ENCODE measurements at places on chromosomes 13 and 19.
A peak's percentile ranks its signal among the peaks of the same experiment; 100 is the strongest.

- no peak for DNase-seq
Measured at GRCh38 chr19:27674701-27675100, 1538.2 kb downstream of the UQCRFS1 start.

DNA sequence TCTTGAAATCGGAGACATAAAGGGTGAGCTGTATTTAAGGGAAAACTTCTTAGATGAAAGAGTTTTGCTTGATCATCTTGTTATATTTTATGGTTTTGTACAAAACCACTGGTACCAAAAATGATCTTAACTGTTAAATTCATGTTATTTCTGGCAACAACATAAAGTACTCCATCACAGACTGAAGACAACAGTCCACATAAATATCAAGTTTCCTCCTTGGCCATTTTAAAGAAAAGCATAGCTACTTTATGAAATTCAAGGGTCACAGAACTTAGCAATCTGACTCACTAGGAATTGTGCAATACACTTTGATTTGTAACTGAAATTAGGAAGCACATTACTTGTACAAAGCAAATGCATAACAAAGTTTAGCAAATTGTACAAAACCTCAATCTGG is 66.3 kb downstream of the TBC1D4 start:
- no peak for DNase-seq

DNA sequence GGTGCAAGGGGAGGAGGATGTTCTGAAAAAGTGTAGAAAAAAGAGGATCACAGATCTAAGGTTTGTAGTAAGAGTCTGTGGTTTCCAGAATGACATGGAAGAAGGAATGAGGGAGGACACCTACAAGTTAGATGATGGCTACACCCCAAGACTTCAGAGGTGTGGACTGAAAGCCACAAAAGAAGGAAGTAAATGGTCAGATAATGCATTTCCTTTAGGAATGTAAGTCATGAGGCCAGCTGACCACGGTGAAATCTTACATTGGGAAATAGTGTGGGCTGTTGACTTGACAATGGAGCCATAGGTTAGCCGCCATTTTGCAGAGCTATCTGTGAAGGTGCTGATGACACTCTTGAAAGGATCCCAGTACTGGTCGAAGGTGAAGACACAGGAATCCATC is 25.3 kb upstream of the FBXO27 start:
- no peak for DNase-seq

- no peak for DNase-seq
Measured at GRCh38 chr19:57688011-57688763, 6.4 kb downstream of the ZNF551 start.

DNA sequence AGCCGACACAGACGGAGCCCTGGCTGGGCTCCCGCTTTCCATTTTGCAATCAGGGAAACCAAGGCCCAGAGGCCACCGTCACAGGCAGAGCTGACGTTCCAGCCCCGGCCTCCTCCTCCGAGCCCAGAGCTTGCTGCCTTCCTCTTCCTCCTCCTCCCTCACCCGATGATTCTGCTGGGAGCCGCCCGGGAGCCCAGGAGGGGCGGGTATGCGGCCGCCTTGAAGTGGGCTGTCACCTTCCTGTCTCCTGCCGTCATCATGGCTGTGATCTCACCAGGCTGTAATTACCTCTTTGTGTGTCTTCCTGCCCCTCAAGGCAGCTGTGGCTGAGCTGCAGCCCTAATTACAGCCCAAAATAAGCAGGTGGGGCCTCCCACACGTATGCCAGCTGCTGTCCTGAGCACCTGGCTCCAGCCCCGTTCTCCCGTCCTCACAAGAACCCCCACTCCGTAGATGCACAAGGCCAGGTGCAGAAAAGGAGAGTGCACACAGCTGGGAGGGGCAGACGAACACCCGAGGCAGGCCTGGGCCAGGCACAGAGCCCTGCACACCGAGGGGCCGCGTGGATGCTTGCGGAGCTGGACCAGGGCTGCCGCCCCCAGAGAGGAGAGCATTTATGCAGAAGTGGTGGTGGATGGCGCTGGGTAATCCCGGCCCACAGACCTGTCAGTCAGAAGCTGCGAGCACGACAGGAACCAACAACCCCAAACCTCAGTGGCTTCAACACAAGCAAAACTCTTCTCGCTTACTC is 4.0 kb downstream of the TPGS1 start:
- DNase-seq: peak; percentile 91

DNA sequence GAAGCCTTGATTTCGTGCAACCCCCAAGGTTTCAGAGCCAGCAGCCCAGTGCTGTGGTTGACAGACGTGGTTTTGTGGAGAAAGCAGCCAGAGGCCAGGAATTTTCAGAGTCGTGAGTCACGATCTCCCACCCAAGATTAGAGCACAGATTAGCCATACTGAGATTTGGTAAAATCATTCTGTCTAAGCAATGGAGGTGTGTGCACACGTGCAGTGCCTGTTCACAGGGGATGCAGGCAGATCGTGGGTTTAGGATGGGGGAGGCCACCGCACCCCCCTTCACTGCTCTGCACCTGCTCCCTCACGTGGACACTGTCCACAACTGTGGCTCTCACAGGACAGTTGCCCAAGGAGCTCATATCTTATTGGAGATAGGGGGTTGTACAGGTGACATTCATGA is 46.6 kb upstream of the GPR183 start:
- DNase-seq: no peak

GRCh38 chr13:108267347-108267746 is 2.2 kb upstream of the TNFSF13B start:
- DNase-seq: no peak

DNA sequence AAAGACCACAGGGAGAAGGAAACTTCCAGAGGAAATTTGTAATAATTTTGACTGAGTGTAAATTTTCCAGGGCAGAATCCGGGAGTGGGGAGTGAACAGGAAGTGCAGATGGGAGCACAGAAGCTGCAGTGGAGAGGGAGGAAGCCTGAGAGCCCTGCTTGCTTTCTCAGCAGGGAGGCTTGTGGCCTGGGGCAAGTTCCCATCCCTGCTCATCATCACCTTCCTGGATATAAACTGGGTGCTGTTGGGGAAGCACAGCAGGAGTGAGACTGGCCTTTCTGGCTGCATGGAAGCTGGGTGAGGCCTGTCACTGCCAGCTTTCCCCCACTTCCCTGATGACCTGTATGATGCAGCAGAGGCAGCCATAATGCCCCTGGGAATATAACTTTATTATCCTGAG is 532.9 kb downstream of the SLITRK6 start:
- no peak for DNase-seq

DNA sequence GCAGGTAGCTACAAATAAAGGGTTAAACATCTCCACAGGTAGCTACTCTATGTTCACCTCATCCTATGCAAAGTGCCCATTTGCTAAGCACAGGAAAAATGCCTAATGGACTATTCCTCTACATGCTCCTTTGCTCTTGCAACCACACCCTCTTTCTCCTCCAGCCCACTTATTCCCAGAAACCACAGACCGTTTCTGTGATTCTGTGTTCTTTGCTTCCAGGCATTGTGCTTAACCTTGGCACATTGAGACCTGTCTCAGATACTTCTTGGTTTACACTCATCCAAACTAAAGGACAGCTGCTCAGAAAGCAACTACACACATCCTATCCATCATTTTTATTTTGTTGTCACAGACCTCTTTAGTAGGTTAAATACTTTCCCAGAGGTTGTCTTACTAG is 785.0 kb upstream of the MIR17HG start:
- no peak for DNase-seq

- no peak for DNase-seq
Measured at GRCh38 chr13:77919246-77919920, 752 bp upstream of the EDNRB start.

GRCh38 chr13:75647126-75647784 is 11.1 kb downstream of the LMO7 start:
- no peak for DNase-seq

GRCh38 chr13:99327761-99328160 is 20.6 kb upstream of the GPR183 start:
- DNase-seq: no peak

GRCh38 chr19:54233941-54234340 is 8.6 kb downstream of the LILRA6 start:
- DNase-seq: no peak

DNA sequence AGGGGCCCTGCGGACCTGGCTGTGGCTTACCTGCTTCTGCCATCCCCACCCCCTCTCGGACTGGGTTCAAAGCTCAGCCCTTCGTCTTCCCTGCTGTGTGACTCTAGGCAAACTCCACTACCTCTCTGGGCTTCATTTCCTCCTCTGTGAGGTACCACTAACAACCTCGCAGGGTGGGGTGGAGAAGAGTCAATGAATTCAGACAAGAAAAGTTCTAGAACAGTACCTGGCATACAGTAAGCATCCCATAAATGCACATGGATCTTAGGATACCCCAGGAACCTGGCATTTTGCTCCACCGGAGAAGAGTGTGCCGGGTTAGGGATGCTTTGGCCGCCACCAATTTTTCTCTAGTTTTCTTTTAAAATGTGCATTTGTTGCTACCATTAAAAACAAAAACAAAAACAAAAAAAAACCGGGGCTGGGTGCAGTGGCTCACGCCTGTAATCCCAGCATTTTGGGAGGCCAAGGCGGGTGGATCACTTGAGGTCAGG is 3.4 kb downstream of the TLE5 start:
- no peak for DNase-seq

GRCh38 chr13:107753291-107753690 is 462.0 kb downstream of the LIG4 start:
- DNase-seq: no peak

DNA sequence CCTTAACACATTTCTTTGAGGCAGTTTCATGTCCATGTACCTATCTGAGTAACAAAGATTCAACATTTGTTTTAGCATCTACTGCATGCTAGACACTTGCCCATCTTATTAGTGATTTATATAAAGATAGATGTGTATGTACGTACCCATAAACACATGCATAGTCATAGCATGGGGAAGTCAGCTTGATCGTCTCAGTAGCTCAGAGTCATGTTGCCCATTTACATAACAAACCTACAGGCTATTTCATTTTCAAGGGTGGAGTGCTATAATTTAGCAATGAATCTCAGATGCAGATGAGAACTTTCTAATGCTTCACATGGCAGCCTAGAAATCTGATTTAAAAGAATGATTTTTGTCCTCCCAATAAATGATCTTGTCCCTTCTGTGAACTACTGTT is 23.5 kb downstream of the FLT1 start:
- DNase-seq: no peak

DNA sequence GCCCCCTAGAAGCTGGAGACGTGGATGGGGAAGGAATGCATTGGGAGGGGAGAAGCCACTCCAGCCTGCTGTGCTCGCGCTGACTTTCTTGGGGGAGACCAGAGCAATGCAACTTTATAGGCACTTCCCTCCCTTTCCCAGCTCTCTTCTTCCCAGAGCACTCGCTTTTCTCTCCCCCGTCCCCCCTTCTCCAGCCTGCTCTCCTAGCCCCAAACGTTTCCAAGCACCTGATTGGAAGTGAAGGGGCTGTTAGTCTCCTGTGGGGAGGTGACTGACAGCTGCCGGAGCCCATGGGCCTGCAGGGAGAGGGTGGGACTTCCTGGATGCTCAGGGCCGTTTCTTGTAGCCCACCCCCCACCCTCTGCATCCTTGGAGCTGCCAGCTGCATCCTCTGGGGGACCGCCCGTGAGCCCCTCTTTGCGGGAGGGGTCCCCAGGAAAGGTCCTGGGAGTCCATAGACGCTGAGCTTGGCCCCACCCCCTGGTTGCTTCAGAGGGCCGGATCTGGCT is 2.5 kb downstream of the HDGFL2 start:
- DNase-seq: no peak

GRCh38 chr13:86976521-86977324 is 694.4 kb upstream of the SLITRK5 start:
- no peak for DNase-seq

DNA sequence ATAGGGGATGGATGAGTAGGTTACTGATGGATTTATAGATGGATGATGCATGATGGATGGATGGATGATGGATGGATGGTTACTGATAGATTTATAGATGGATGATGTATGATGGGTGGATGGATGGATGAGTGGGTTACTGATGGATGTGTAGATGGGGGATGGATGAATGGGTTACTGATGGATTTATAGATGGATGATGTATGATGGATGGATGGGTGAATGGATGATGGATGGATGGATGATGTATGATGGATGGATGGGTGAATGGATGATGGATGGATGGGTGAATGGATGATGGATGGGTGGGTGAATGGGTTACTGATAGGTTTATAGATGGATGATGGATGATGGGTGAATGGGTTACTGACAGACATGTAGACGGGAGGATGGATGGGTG is 6.3 kb upstream of the C2CD4C start:
- no peak for DNase-seq

DNA sequence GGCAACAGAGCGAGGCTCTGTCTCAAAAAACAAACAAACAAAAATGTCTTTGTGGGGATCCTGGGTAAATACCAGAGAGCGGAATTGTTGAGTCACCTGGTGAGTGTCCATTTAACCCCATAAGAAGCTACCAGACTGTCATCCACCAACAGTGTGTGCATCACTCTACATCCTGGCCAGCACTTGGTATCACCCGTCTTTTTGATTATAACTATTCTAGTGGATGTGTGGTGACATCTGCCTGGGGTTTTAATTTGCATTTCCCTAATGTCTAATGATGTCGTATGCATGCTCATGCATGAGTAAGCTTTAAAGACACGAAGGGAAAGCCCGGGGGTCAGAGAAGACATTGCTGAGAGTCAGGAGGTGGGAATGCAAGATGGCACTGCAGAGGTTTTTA is 126.7 kb upstream of the MRI1 start:
- no peak for DNase-seq

DNA sequence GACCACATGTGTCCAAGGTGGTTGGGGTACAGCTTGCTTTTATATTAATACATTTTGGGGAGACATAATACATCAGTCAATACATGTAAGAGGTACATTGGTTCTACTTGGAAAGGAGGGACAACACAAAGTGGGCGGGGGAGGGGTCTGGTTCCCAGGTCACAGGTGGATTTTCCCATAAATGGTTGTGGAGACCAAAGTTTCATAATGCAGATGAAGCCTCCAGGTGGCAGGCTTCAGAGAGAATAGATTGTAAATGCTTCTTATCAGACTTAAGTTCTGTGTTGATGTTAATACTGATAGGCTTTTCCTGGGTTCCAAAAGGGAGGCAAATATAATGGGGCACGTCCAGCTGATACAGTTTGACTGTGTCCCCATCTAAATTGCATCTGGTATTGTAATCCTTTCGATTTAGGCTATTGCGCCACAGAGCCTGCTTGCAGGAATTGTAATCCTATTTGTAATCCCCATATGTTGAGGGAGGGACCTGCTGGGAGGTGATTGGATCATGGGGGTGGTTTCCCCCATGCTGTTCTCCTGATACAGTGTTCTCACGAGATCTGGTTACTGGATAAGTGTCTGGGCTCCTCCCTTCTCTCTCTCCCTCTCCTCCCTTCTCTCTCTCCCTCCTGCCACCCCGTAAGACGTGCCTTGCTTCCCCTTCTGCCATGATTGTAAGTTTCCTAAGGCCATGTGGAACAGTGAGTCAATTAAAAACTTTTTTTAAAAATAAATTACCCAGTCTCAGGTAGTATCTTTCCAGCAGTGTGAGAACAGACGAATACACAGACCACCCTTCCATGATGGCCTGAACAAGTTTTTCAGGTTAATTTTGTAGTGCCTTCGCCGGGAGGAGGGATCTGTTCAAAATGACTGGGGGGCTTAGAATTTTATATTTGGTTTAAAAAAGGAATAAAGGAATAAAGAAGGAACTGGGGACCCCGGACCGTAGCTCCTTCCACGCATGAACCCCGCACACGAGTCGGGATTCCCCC is 44.9 kb downstream of the ZNF823 start:
- no peak for DNase-seq

GRCh38 chr19:13160557-13160956 is 10.3 kb downstream of the IER2 start:
- no peak for DNase-seq

GRCh38 chr19:52453324-52454094 is at the start of gene ZNF578:
Gene ZNF578 (plus strand): TSS chr19:52453553. CDS start chr19:52501846, 48,293 bp downstream.
- DNase-seq: peak; percentile 77

Data from CD4-positive, alpha-beta T cell treated with Interferon alpha-2 for 1 hour (primary cell).